ENCODE measurements at places on chromosomes 16 and 17.

DNA sequence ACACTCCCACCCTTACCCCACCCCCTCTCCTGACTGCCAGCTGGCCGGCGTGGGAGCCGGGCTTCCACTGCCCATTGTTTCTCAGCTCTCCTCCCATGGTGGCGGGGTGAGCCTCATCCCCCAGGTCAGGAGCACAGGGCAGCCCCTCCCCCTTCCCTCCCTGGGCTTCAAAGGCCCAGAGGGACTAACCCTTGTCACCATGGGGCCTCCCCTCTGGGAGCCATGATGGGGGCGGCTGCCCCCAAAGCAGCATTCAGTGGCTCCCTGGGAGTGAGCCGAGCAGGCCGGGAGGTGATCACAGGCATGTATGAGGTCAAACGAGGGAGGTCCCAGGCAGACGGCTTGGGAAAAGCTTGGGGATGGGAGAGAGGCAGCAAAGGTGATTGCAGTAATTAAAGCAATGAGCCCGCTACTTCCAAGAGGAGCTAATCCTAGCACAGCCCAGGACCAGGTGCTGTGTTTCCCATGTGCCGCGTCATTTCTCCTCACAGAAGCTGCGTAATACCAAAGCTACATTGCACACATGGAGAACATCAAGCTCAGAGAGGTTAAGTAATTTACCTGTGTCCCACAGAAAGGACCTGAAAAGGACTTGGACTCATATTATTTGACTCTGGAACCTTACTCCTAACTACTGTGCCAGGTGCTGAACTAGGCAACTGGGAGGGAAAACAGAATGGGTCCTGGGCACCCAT is 24.5 kb downstream of the CDK5RAP3 start:
- no peak for DNase-seq

DNA sequence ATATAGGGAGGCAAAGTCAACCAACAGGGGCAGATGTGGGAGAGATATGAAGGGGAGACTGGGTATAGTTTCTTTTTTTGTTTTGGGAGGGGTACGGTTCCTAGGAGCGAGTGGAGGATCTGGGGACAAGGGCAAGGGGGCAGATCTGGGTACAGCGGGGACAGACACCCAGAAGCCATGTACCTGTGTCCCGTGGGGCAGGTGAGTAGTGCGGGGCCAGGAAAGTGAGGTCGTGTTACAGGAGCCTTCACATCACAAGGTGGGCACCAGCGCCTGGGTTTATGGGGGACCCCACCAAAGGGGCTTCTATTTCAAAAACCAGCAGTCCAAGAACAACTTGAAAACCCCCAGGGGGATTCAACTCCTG is 11.5 kb downstream of the LITAF start:
- DNase-seq = no peak

- DNase-seq = peak; percentile 84
These were observed 20.4 kb upstream of the MPHOSPH6 start for GRCh38 chr16:82190386-82190785.

DNA sequence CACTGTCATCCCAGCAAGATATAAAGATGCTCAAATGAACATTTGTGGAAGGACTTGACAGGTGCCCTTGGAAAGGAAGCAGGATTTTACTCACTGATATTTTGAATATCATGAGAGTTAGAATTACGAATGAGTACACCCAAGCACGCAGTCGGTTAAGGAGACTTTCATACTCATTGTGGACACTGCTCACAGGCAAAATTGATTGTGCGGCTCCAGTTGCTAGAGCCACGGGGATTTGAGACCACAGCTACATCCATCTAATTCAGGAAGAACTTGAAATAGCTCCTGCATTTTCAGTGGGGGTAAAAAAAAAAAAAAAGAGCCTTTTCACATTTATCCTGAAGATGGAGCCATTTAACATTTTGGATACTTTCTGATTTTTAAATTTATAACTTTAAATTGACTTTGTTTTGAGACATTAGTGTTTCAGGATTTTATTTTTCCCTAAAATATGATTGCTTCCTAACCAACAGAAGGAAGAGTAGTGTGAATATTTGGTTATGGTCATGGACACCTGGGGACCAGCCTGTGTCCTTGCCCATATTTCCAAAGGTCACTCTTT is 1080.1 kb upstream of the EEF2KMT start:
- DNase-seq = no peak

DNA sequence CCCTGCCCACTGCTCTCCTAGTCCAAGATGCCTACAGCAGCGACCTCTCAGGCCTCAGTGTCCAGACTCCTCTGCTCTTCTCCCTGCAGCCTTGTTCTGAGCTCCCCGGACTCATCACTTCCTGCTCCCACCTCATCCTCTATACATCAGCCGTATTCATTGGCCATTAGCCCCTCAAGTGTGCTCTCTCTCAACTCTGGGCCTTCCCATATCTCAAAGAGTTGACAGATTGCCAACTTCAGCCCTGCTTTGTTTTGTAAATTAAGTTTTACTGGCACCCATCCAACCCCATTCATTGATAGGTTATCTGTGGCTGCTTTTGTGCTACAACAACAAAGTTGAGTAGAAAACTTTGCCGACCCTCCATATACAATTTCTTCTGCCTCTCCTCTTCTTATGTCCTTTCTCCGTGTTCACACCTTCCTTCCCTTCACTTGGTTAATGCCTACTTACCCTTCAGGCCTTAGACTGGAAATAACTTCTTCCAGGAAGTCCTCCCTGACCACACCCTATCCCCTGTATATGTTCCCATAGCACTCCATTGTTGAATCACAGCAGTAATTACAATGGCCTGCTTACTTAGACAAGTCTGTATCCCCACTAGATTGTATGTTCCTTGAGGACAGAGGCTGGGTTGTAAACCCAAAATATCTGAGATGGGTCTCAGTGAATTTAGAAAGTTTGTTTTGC is 63.4 kb upstream of the TANC2 start:
- no peak for DNase-seq

GRCh38 chr17:36682773-36683172 is 81.4 kb downstream of the MRM1 start:
- DNase-seq = no peak

DNA sequence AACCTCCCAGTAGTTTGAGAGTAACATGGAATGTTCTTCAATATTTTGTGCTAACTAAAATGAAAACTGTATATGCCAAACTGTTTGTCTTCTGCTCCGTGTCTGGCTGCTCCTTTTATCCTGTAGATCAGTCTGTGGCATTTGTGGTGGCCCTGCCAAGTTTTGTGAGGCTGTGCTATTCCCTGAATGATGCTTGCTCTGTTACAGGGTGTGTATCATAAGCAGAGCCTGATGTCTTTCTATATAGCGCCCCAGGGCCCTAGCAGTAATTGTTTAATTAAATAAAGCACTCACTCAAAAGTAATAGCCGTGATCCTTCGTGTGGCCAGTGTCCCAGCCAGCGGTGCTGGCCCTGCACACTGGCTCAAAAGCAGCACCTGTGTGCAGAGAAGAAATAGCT is 27.8 kb upstream of the NAT9 start:
- DNase-seq = no peak

- DNase-seq = no peak
These were observed 67.4 kb downstream of the SLC39A11 start for GRCh38 chr17:73025041-73025560.

GRCh38 chr17:72556944-72557826 is 436.4 kb downstream of the SOX9 start:
- peak; percentile 53 for DNase-seq

GRCh38 chr17:51147650-51148049 is 5.7 kb upstream of the NME1 start:
- DNase-seq = peak; percentile 56

- DNase-seq = no peak
These were observed 42.1 kb downstream of the TK2 start for GRCh38 chr16:66507731-66508239.

GRCh38 chr17:55845385-55845784 is 94.5 kb downstream of the PCTP start:
- peak; percentile 34 for DNase-seq

DNA sequence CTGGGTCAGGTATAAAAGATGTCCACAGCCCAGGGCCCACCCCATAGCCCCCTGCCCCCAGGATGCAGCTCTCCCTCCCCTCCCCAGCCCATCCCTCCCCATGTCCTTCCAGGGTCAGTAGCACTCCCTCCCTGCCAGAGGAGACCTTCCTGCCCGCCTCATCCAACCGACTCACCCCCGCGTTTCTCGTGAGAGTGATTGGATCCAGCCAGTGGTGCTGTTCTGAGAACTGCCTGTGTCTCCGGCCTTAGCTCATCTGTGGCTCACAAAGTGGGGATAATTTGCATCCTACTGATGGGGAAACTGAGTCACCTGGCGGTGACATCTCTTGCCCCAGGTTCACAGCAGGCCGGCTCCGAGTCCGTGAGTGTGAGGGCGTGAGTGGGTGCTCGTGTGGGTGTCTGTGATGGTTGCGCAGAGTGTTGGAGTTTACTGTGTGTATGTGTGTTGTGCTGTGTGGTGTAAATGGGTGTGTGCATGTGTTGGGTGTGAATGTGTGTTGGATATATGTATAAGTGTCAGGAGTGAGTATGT is 90.7 kb upstream of the GSE1 start:
- no peak for DNase-seq

GRCh38 chr16:75379911-75380847 is 53.1 kb downstream of the CFDP1 start:
- DNase-seq = peak; percentile 86

DNA sequence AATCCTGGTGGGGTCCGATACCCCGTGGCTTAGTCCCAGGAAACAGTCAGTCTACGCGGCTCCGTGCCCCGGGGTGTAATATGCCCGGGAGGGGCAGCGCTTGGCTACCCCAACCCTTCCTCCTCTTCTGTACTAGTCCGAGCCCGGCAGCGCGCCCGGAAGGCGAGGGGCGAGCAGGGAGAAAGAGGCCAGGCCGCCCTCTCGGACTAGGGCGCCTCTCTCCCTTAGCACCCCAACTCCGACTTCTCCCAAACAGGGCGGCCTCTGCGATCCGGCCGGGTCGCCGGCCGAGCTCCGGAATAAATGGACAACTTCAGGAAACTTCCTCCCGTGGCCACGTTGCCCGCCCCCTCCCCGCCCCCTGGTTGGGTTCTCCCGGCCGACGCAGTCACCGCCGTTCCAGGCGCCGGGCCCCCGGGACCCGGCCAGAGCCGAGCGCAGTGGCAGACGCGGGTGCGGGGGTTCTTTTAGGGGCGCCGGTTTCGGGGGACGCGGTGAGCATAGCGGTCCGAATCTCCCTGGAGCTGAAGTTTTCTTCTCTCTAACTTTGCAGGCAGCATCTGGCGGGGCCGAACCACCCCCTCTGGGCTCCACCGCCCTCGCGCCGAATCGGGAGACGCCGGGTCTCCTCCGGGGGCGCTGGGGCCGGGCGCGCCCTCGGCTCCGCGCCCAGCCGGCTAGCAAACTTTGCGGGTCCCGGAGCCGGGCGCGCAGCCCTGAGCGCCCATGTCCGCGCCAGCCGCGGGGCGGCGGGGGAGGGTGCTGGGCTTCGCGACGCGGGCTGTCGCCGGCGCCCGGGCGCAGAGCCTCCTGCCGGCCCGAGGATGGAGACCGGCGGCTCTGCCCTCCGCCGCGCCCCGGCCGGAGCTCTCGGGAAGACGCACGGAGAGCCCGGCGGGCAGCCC is at the start of gene SDK2:
TSS of gene SDK2 (minus strand) at position 301 of the 905 bp plus-strand sequence. CDS start 357 bp downstream, outside the sequence.
- no peak for DNase-seq

DNA sequence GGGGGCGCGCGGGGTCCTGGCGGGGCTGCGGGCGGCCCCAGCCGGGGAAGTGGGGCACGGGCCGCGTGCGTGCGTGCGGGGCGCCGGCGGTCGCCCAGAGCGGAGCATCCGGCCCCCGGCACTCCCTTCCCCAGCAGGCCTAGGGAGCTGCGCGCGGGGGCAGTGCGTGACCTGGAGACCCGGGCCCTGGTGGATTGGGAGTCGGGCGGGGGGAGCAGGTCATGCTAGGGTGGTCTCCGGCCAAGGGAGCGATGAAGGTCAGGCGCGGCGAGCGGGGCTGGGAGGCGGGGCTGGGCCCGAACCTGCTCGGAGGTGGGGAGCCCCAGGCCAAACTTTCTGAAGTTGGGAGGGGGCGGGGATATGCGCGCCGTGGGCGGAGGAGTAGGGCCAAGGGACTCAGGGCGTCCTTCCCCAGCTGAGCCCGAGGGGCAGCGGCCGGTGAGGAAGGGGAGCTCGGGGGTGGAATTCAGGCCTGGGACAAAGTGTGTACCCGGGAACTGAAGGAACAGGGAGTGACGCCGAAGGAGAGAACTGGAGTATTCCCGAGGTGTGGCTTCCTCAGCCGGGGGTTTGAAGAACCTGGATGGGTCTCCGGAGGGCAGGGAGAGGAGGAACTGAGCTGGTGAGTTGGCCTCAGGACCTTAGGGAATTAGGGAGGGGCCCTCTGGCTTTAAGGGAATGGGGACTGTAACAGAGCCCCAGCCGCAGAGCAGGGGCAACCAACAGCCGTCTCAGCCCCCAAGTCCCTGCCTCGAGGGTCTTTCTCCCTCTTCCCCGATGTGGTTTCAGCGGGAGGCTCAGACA is 589 bp downstream of the XYLT2 start:
- no peak for DNase-seq

DNA sequence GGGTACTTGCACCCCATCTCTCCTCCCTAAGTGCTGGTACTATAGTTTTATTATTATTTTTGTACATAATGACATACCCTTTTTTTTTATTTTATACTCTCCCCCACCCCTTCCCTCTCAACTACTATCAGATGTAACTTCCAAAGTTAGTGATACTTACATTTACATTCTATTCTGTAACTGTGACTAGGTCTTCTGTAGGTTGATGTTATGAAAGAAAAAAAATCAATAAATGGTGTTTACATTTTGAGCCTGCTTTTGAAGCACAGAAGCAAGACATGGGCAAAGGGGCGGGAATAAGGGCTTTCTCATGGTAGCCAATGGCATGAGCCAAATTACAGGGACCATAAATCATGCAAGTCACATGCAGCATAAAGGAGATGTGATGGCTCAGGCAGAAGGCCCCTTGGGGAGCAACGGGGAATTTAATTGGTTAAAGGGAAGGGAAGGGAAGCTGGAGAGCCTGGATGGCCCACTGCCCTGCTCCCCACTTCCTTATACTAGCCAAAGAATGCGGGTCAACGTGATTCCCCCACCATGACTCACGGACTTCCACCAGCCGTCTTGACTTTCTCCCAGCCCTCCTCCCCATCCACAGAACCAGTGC is 2.4 kb upstream of the ACSF2 start:
- DNase-seq = peak; percentile 79

DNA sequence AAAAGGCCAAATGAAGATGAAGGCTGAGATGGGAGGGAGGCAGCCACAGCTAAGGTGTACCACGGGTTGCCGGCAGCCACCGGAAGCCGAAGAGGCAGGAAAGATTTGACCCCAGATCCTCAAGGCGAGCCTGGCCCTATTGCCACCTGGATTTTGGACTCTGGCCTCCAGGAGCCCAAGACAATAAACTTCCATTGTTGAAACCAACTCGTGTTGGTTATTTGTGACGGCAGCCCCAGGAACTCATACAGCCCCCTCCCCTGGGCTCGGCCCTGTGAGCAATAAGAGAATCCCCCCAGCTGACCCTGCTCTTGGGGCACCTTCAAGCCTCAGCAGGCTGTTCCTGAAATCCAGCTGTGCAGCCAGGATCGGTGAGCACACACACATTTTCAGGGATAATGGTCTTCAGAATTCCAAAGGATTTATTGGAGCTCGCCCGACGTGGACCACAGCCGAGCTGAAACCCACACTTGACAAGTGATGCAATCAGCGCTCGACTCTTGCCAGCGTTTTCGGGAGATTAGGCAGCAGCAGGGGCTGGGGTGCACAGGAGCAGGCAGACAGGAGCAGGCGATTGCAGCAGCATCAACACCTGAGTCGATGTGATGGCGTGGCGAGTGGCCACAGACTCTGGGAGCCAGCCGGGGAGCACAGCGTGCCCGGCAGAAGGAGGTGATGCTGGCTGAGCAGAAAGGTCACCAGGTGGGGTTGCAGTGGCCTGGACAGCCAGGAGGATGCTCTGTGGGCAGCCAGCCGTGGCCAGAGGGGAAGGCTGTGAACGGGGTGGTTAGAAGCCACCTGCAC is 22.4 kb upstream of the CBX4 start:
- no peak for DNase-seq
